ENCODE measurements at places on chromosomes 2 and 18.
A peak's percentile ranks its signal among the peaks of the same experiment; 100 is the strongest.

GRCh38 chr18:79982736-79983135 lies 5.6 kb downstream of the TXNL4A start:
- DNase-seq, result no peak

DNA sequence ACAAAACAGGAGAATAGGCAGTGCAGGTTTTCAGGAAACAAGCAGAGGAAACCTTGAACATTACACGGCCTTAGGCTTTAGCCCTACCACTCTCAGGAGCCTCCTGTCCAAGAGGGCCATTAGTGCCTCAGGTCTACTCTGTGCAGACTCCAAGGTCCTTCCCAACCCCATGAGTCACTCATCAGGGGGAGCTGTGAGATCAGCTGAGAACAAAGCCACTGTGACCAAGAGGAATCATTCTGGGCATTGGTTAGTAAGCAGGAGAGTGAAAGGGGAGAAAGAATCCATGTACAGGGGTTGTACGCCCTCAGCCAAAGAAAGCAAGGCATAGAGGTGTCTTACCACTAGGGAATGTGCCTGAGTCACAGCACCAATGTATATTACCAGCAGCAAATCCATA lies 680.3 kb downstream of the DPP10 start:
- DNase-seq, result no peak

GRCh38 chr2:79782576-79783452 lies 270.0 kb downstream of the CTNNA2 start:
- DNase-seq, result no peak

GRCh38 chr2:23244617-23245016 lies 140.4 kb upstream of the KLHL29 start:
- no peak for DNase-seq

- no peak for DNase-seq
These were observed 196.0 kb downstream of the ZEB2 start for GRCh38 chr2:144323946-144324345.

- peak; percentile 7 for DNase-seq
These were observed 769.7 kb downstream of the LRRTM4 start for GRCh38 chr2:76752506-76752905.

DNA sequence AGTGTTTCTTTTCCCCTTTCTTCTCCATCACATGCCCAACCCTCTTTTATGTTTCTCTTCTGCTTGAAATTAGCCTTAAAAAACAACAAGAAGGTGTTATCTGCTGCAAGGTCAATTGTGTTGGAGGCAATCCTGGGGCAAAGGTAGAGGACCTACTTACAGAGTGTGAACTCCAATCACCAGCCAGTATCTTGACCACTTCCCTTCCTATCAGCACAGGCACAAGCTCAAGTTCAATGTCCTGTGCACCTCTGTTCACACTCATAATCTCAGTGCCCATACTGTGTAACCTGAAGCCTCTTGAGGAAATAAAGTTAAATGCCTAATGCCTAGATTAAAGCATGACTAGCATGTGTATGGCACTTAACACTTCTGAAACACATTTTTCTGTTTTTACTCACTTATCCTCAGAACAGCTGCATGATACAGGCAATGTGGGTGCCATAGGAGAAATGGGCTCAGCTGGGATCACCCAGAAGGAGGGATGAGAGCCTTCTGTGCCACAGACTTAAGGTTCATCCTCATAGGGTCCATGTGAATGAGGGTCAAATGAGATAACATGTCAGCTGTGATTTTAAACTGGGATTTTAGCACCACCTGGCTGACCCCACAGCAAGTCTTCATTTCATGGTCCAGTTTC lies 701.5 kb downstream of the BCL11A start:
- DNase-seq, result no peak

DNA sequence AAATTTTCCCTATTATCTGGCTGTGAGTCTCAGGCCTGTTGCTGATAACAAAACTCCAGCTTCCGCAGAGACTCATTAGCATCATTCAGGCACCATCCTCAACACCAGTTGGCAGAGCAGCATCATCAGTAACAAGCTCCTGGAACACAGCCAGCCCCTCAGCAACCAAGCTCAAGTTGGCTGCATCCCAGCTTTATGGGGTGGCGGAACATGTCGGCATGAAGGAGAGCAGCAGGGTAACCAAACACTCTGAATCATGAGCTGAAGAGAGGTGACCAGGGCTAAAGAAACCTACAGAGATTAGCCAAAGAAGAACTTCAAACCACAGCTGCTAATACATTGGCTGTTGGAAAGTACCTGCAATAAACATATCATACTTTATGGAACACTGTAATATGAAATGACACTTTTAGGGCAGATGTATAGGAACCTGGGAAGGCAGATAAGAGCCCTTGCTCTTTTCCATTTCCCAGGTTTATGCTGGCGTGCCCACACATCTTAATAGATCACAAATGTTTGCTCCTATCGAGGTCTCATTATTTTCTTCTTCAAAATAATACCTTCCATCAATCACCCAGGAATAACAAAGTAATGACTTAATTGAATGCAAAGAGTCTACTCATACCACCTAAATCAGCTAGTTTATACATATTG lies 63.8 kb downstream of the PDE11A start:
- peak; percentile 80 for DNase-seq

GRCh38 chr2:154198866-154199265 lies 327.1 kb downstream of the GALNT13 start:
- no peak for DNase-seq

- DNase-seq, result no peak
These were observed 525.0 kb upstream of the TCF4 start for GRCh38 chr18:56112984-56113383.

DNA sequence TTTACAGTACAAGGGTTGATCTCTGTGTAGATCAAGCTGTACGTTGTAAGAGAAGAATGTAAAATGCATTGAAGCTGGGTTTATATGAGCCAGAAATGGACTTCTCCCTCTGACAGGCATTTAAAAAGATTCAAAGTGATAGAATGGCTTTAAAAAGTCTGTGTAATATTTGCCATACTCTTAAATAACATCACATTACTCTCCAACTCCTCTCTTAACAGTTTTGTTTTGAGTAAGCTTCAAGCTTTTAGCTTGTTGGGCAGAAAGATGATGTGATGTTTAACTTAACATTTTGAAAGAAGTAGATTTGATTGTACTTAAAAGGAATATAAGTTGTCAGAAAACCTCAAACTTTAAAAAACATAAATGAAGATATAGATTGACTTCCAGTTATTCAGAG lies 72.2 kb downstream of the COX7A2L start:
- no peak for DNase-seq

DNA sequence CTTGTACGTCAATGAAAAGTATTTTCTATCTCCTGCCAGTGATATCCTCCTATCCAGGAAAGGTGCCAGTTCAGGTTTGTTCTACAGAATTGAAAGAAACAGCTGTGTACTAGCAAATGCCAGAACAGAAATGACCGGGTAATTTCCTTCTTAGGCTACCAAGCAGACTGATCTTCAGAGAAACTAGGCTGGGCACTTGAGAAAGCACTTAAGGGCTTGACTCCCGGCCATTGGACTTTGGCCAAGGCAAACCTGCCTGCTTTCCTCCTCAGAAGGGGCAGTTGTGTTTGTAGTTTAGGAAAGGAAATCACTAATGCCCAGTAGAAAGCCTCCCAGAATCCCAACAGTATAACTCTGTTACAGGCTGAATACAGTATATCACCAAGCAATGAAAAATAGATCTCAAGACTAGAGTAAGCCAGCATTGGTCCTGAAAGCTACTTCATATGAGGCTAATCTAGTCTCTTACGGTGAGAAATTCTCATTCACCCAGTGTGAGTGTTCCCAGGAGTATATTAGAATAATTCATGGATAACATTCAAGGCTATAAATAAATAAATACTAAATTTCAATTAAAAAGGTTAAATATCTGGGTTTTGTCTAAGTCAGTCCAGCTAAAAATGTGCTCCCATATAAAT lies 43.0 kb upstream of the COL5A2 start:
- no peak for DNase-seq

DNA sequence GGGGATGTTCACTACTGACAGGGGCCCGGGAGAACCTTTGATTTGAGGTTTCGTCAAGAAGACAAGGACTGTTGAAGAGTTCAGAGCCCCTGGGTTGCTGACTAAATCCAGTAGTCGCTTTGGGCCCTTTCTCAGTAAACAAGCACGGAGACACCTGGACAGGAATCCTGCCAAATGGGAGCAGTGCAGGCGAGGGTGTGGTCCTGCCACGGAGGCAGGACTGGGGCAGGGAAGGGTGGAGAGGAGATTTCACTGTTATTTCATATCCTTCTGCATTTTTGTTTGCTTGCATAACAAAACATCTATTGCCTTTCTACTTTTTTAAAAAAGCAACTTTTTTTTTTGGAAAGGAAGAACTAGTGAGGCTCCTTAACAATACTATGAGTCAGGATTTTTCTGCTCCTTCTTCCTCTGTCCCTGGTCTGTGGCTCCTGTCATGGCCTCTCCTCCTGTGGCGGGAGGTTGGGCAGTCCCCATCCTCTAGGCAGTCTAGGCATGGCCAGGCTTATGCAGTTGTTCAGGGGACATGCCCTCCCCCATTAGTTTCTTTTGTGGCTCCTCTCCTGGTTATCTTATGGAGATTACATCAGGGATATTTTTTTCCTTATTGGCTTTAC lies 57.7 kb downstream of the ARHGEF4 start:
- DNase-seq, result no peak

DNA sequence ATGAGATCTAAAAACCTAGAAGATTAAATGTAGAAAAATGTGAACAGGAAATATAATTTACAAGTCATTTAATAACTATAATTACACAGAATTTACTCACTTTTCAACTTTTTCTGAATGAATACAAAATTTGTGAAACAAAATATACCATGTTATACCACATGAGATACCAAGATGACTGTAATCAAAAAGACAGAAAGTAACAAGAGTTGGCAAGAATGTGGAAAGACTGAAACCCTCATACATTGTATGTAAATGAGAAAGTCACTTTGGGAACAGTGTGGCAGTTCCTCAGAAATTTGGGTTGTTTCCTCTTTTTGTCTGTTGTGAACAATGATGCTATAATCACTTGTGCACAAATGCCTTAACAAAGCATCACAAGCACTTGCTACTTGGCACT lies 145.4 kb upstream of the ZNF804A start:
- DNase-seq, result no peak

DNA sequence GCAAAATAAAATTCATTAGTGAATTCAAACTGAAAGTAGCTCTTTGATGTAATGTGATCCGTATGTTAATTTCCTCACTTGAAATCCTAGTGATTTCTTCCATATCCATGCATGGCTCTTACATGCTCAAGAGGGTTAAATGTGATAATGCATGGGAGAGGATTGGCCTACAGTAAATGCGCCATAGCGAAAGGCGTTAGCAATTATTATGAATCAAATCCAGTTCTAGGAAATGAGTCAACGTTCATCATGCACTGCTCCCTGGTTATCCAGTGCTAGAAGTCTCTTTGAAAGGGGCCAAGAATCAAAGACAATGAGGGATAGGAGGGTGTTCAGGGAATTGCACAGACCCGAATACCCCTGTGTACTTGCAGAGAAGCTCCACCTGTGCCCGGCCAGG lies 101.4 kb upstream of the RASGRP3 start:
- no peak for DNase-seq
